CD4-positive, alpha-beta T cell treated with Interleukin-12 subunit alpha and Interleukin-12 subunit beta, for 1 hour (primary cell): ENCODE measurements at places on chromosomes 16 and 17.

- no peak for DNase-seq
Observed at GRCh38 chr16:86051368-86052114, 152.6 kb downstream of the IRF8 start.

- DNase-seq, result no peak
Observed at GRCh38 chr16:287298-287811, 4.4 kb downstream of the PDIA2 start.

GRCh38 chr17:79423811-79424465, 186.9 kb downstream of the RBFOX3 start:
- DNase-seq, result no peak

- no peak for DNase-seq
Observed at GRCh38 chr17:33696102-33696501, 403.0 kb upstream of the ASIC2 start.

DNA sequence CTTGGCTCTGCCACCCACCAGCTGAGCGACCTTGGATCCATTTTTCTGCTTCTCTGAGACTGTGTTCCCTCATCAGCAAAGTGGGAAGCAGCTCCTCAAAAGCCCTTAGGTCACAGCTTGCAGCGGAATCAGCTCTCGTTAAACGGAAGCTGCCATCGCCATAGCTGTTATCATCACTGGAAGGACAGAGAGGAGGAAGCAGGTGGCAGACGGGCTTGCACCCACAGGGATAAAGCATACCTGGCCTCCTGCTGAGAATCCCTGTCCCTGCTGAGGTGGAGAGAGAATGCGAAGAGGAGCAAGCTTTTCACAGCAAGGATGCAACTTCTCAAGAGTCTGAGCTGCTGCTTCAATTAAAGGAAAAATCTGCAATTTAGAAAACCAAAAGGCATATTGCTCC, 106.6 kb downstream of the CLEC16A start:
- DNase-seq, result no peak

- no peak for DNase-seq
Observed at GRCh38 chr16:64434526-64435069, 687.3 kb downstream of the CDH11 start.

GRCh38 chr16:88994695-88995094, 17.7 kb upstream of the CBFA2T3 start:
- DNase-seq, result no peak

GRCh38 chr16:82092711-82093110, 57.7 kb downstream of the HSD17B2 start:
- DNase-seq, result no peak

GRCh38 chr17:61812747-61813146, 50.6 kb downstream of the BRIP1 start:
- DNase-seq, result no peak

DNA sequence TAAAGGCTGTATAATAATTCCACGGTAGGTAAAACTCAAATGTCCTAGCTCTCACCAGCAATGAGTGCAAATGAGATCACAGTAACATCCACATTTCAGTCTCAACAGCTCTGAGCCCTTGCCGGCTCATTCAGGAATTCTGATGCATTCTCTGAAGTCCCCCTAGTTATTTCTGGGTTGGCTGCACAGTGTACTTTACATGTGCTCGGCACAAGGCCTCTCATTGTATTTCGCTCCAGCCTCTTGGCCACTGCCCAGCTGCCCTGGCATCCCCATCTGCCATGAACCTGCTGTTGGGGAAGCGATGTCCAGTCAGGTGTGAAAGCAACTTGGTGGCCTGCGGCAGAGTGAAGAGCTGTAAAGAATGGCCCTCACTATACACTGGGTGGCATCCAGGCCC, 14.3 kb downstream of the PRCD start:
- DNase-seq, result no peak

GRCh38 chr17:62780269-62780668, 27.8 kb downstream of the MARCHF10 start:
- DNase-seq, result no peak

DNA sequence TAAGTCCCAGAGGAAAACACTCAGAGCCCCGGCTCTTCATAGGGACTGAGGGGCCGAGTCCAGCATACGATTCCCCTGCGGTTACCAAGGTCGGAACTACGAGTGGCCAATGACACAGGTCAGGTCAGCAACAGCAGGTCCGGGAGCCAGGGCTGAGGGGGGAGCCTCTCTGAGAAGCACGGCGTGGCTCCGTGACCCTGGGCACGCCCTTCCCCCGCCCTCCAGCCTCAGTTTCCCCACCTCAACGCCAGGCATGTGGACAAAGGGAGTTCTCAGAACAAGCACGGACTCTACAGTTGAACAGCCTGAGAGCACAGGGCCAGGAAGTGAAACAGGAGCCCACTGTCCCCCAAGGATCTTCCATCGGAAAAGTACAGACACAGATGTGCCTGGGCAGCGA, 25.6 kb downstream of the TPSD1 start:
- DNase-seq, result no peak

DNA sequence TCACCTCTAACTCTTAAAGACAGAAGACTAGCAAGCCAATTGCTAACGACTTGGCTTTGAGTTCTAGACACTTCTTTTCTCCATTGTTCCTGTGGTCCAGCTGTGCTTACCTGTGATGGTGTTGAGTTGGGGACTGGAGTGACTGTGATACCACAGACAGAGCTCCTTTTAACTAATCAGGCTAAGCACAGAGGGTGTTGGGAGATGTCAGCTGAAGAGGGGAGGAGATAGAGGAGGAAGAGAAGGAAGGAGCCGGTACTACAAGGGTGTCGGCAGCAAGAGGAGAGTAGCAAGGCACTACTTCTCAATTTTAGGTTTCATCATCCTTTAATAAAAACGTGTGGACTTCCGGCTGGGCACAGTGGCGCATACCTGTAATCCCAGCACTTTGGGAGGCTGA, 5.1 kb upstream of the MYO1D start:
- no peak for DNase-seq

DNA sequence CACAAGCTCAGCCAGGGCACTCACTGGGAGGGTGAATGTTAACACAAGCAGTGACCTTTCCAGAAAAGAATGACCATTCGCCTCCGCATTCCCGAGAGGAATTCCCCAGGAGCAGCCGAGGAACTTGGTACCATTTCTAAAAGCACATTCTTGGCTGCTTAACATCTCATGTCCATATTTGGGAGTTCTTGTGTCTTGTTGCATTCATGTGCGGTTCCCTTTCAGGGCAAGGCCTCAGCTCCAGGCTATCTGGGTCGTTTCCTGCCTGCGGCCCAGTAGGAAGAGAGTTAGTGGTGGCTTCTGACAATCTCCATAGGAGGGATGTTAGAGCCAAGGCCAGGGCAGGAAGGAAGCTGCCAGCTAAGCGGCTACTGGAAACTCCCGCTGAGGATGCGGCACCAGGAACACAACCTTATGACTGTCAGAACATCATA, 27.8 kb upstream of the MEAK7 start:
- DNase-seq, result no peak

DNA sequence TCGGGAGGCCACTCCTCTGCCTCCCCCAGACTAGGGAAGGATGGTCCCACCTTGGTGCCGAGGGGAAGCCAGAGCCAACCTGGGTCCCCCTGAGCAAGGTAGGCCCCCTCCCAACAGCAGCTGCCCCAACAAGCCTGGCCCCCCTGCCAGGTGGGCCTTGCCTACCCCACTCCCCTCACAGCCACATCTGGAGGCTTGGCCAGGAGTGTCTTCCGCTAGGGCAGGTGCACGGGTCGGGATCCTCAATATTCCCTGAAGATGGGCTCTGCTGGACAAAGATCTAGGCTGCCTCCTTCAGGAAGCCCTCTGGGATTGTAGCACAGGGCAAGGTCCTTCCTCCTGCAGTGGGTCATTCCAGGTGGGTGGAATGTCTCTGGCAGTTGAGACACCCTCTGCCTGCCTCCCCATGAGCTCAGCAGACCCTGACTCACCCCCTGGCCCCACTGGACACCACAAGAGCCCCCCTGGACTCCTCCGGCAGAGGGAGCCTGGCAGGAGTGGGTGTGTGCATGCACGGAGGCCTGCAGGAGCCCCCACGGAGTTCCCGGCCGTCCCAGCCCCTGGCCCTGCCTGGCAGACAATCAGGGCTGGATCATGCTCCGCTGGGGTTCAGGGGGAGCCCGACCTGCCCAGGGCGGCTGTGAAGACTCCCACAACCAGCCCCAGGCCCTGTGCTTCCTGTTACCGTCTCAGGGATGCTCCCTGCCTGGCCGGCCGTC, 435 bp downstream of the C1QTNF8 start:
- DNase-seq, result no peak

DNA sequence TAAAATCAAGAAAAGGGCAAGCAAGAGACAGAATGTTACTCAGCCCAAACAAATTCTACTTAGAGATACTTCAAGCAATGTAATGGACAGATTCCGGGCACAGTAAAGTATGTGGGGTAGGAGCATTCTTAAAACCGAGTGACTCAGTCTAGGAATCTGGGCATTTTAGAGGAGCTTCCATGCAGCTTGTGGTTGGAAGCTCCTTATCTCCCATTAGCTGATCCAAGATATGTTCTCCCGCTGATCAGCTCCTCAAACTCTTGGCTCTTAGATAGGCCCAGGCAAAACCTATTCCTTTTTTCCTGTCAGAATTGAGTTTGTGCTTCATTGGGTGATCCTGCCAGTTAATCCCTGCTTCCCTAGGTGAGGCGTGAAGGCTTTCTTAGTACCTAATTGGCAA, 303.3 kb downstream of the CEP112 start:
- no peak for DNase-seq

DNA sequence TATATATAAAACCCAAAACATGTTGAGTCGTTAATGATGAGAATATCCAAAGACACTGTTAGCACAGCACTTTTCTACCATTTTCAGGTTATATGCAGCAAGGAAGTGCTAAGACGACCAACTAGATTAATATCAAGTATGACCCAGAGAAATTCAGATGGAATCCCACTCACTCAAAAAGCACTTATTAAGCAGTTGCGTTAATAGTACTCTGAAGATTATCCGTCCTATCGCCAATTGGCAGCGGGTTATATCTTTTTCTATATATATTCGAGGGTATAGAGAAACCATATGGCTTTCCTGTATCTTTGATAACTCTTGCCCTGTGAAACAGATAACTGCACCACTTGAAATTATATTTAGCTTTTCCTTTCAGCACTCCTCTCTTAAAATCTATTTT, 1.1 kb downstream of the CRLF3 start:
- DNase-seq, result no peak

DNA sequence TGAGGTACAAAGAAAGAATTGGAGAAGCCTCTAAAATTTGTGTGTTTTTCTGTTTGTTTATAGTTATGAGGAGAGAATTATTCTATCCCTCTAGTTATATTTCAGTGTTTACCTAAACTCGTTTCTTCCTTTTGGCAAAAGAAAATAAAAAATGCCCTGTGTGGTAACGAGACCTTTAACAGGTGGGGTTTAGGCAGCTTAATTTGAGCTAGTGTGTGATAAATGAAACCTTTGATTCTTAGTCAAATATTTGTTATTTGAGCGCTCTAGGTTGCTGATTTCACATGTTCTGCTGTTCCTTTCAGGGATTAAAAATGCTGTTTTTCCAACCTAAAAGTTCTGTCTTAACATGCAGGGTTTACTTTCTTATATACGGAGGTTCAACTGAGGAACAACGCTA, 17.5 kb downstream of the ERCC4 start:
- no peak for DNase-seq
